Stimulated activated CD4-positive, alpha-beta T cell treated with anti-CD3 and anti-CD28 coated beads, Interleukin-1b, Interleukin-23, amount 100 ng/mL, for 24 hours (primary cell): ENCODE measurements at places on chromosomes 7 and 10.
A peak's percentile ranks its signal among the peaks of the same experiment; 100 is the strongest.

DNA sequence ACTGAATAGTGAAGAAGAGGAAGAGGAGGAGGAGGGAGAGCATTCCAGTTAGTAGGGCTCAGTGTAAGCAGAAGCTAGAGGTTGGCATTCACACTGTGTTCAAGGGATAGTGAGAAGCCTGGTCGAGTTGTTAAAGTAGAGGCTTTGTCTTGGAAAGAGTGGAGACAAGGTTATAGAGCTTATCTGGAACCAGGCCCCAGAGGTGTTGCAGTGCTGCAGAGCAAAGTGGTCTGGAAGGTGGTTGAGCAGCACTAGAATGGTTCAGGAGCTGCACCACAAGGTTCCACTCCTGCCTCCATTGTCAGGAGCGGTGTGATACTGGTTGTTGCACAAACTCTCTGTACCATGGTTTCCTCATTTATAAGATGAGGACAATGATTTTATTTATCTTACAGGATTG lies 8.8 kb upstream of the PCGF5 start:
- no peak for DNase-seq

GRCh38 chr10:25059990-25060389 lies 43.6 kb downstream of the THNSL1 start:
- no peak for DNase-seq

GRCh38 chr7:92917230-92917629 lies 80.9 kb upstream of the CDK6 start:
- no peak for DNase-seq

DNA sequence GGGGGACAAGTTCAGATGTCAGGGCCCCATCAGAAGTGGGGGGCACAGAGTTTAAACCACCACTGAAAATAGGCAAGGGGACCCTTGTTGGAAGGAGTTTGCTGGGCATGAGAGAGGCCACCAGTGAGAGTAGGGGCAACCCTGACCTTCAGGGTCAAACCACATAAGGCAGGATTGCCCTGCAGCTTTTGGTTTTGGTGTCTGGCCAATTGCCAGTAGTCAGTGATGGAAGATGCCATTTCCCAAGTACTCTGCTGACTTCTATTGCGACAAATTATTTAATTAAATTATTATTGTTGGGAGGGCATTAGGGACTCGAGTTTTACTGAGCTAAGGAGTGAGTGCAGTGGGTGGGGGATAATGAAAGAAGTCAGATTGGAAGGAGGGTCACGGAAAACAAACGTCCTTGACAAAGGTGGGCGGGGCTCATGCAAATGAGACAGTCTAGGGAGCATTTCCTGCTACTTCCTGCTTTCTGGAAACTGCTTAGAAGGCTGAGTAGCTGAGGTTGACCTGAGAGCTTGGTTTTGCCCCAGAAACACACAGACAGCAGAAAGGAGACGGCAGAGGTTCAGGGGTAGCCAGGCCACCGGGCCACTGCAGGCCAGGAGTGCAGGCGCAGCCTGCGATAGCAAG lies 74.2 kb upstream of the ANLN start:
- no peak for DNase-seq

DNA sequence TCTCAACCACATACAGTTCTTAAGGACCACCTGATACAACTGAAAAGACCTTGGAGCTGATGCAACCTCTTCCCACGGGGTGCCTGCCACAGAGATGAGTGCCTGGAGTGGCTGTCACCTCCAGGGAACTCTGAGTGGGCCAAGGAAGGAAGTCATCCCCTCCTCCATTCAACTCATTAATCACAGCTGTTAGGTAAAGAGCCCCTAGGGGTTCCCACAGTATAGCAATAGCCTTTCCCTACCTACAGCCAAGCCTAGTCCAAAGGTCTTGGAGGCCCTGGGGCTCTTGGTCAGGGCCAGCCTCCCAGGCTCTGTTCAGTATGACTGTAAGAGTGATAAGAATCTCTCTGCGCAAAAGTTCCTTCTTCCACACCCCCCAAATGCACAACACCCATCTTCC lies 70.4 kb upstream of the NFE2L3 start:
- no peak for DNase-seq

- DNase-seq = no peak
These were observed 27.5 kb upstream of the BTBD16 start for GRCh38 chr10:122243550-122243949.

DNA sequence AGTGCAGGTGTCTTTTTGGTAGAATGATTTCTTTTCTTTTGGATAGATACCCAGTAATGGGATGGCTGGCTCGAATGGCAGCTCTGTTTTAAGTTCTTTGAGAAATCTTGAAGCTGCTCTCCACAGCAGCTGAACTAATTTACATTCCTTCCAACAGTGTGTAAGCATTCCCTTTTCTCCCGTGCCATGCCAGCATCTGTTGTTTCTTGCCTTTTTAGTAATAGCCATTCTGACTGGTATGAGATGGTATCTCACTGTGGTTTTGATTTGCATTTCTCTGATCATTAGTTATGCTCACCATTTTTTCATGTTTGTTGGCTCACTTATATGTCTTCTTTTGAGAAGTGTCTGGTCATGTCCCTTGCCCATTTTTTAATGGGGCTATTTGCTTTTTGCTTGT lies 486.3 kb downstream of the GALNT17 start:
- DNase-seq = no peak

DNA sequence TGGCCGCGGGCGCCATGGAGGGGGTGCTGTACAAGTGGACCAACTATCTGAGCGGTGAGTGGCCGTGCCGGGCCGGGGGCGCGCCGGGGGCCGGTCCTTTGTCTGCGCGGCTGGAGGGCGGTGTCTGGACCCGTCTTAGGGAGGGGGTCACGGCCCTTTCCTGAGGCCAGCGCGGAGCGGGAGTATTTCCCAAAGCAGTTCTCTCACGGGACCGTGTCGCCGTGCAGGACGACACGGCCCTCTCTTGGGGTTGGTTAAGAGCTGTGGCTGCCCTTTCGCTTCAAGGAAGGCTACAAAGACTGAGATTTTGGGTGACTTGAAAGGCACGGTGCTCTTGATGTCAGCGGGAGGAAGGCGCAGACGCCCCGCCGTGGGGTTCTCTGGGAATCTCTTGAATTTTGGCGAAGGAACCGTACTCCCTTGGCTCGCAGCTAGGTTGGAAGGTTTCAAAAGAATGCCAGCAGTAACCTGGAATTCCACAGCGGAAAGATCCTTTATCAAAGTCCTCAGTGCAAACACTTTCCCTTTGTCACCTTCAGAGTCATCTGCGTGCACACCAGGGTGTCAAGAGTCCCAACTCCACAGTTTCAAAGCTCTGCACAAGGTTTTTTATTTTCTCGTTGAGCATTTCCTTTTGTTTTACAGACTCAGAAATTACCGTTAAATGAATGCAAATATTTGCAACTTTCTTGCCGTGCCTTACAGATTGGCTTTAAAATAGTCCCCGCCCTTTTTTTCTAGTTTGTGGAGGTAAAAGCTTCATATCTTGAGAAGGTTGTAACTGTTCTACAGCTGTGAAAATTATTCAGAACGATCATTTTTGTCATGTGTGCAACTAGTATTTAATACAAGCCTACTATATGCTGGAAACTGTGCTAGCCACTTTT lies 780 bp downstream of the PLEKHA8 start:
- no peak for DNase-seq

DNA sequence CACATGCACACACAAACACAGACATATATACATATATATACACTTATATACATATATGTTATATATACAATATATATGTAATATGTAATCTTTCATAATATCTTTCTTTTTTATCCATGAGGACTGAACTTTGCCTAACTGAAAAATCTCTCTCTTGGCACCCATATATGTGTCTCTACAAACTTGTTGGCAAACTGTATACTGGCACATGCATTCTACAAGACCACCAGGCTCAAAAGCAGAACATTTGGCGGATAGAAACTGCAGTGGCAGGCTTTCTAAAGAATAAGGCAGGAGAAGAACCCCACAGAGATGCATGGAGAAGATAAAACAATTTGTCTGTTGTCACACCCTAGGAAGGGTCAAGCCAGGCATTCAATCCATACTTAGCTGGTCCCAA lies 165.3 kb downstream of the NRG3 start:
- DNase-seq = no peak

DNA sequence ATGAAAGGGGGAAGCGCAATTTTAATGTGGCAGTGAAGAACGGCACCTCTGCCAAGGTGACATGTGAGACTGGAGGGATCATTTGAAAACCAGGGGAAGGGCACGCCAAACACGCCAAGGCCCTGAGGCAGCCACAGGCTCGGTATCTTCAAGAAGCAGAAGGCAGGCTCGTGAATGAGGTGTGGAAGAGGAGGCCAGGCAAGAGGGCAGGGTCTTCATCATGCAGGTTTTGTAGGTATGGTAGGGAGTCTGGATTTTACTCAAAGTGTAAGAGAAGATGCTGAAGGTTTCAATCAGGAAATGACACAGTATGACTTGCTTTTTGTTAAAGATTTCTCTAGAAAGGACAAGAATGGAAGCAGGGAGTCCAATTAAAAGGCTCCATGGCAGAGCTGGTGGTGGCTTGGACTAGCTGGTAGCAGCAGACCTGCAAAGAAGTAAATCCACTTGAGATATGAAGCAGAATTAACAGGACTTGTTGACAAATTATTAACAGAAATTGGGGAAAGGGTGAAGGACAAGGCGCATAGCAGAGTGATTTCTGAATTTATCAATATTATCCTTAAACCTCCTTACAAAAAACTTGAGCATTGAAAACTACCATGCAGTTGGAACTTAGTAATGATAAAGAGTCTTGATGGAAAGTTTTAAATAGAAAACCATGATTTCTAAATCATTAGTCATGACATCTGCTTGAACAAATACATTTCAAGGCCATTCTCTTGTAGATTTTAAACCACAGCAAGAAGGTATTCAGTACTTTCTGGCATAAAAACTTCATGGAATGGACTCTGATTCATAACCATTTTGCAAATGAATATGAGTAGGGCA lies 70.4 kb downstream of the COA1 start:
- peak; percentile 29 for DNase-seq

DNA sequence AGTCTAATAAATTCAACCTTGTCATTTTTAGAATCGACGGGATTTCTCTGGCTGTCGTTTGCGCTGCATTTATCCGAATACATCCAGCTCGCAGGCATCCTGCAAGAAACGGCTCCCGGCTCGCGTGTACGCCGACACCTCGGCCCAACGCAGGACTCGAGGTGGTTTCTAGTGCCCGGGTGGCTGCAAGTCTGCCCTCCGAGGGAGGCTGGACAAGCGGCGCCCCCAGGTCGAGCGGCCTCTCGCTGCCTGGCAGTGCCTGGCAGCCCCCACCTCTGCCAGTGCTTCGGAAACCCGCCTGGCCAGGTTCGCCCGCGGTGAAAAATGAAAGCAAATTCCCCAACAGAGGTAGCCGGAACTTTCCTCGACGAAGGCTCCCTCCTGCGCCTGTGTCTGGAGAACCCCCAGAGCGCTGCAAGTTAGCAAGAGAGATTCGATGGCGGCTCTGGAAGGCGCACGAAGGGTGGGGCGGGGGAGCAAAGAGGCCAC lies 5.7 kb upstream of the ZNF503 start:
- no peak for DNase-seq

- no peak for DNase-seq
These were observed at the start of gene ITIH5 for GRCh38 chr10:7666253-7667023. Gene ITIH5 (minus strand): TSS chr10:7666966. CDS start chr10:7666892, 74 bp downstream.

DNA sequence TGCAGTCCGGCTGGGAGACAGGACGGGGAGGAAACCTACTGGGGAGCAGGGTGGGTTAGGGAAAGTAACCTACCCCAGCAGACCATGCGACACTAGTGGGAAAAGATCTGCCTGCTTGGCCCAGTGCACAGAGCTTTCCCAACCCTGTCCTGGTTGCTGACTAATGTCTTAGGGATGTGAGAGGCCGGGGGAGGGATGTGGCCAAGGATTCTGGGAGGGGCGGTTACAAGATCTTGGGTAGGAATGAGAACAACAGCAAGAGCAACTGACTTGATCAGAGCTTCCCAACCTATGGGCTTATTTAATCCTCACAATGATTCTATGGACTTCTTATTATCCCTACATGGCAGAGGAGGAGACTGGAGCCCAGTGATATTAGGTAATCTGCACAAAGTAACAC lies 24.0 kb upstream of the EIF5AL1 start:
- DNase-seq = no peak

DNA sequence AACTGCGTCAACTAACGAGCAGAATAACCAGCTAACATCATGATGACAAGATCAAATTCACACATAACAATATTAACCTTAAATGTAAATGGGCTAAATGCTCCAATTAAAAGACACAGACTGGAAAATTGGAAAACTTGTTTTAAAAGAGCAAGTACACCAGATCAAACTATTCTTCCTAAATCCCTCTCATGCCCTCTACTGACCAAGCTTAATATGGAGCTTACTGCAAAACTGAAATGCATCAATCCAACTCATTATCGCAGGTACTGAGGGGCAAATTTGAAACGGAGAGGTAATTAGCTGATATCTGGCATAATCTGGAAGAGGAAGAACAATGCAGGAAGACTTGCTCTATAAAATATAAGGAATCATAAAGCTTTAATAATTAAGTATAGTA lies 1223.8 kb downstream of the NXPH1 start:
- DNase-seq = no peak

- DNase-seq = no peak
These were observed 46.5 kb upstream of the GLI3 start for GRCh38 chr7:42283553-42283952.

GRCh38 chr10:43260911-43261577 lies 5.8 kb downstream of the RASGEF1A start:
- DNase-seq = no peak

DNA sequence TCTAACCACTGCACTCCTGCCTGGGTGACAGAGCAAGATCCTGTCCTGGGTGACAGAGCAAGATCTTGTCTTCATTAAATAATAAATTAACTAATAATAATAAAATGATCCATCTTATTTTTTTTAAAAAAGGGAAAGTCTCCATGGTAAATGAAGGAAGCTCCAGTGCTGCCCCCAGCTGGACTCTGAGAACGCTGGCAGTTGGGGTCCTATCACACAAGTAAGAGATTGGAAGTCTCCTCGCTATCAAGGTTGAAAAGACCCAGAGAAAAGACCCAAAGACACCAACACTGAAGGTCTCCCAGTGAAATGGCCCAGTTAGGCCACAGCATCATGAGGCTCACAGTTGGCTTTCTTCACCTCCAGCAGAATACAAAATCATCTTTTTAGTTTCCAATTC lies 13.8 kb upstream of the C10orf67 start:
- no peak for DNase-seq

DNA sequence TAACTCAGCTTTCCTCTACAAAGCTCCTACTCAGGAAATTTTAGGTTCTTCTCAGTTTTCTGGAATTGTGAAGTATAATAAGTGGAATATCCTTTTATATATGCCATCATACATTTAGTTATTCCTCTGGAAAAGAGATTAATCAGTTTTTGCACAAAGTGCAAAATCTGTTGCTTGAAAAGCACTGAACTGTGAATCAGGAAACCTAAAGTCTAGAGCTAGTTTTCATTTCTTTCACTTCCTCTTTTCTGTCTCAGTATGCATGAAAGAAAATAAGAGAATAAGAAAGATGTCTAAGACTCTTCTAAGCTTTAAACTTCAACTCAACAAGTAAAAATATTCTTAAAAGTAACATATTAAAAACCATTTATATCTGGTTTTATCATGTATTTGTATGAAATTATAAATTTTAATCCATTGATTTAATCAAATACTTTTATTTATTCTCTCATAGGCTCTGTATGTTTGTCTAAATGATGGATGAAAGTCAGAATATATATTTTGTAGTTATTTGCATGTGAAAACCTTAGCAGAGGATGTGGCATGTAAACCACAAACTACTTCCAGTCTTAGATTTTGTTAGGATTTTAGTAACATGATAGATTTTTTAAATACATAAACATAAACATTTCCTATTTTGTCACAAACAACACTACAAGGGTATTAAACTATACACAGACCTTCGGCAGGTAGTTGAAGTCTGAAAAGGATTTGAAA lies 1073.0 kb downstream of the XPNPEP1 start:
- no peak for DNase-seq
